Stimulated activated CD8-positive, alpha-beta memory T cell treated with anti-CD3 and anti-CD28 coated beads, Interleukin-7, amount 100 ng/mL, for 1 hour (primary cell): ENCODE measurements at places on chromosomes 7 and 10.
A peak's percentile ranks its signal among the peaks of the same experiment; 100 is the strongest.

GRCh38 chr7:149302222-149302621 is 40.2 kb downstream of the ZNF783 start:
- DNase-seq: no peak

GRCh38 chr10:122650331-122650730 is 49.3 kb downstream of the C10orf120 start:
- no peak for DNase-seq

DNA sequence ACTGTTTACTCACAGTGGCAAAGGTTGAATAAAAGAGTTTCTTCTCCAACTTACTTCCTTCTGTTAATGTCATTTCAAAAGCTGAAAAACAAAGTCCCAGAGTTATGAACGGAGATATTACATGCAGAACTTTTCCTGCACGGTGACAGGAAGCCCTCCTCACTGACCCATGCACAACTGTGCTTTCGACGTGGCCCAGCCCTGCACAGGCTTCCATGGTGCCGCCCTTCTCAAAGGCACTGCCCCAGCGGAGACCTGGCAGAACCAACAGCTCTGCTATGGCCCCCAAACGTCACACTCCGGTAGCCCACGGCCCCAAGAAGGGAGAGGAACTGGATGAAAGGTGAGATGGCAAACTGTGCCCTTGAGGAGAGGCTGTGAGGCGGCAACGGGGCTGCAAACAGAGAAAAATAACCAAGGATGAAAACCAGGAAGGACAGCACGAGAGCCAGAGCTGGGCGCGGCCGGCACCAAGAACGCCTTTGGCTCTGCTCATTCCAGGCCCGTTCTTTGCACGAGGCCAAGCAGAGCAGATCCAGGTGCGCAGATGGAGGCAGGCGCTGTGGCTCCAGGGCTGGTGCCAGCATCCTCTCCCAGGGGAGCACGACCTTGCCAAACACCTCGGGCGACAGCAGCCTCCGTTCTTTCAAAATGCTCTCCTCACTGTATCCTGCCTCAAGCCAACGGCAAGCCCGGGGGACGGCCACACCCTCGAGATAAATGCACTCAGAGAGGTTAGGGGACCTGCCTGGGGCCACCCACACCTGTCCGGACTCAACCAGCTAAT is 7.0 kb upstream of the FUOM start:
- DNase-seq: no peak

- DNase-seq: peak; percentile 20
Observed at GRCh38 chr10:100370714-100371481, 23.9 kb downstream of the SCD start.

DNA sequence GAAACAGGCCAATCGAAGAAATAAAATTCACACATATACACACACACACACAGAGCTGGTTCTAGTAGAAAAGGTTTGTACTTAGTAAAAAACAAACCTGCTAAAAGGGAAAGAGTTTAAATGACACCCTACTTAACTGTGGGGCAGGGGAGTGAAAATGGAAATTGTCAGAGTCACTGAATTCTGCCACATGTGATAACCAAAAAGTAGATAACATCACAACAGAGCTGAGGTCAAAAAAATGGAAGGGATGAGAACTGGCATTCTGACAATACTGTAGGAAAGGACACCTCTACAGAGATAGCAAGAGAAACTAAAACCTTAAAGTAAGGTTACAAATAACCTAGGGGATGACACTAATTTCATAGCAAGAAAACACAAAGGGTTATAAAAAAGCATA is 74.6 kb downstream of the CACUL1 start:
- no peak for DNase-seq

DNA sequence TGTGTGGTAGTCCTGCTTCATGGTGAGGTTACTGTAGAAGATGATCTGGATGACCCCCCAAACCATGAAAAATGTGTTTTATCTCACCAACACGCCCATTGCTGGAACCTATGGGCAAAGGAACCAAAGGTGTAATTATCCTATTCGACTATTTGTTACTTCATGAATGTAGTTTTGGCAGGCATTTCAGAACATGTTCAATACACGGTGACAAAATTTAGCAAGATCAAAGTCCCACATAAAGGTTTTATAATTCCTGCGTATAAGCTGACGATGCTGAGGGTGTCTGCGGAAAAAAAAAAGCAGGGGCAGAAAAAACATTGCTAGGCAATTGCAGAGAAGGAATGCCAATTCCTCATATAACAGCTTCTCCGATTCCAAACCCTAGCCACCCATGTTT is 13.3 kb downstream of the RAPGEF5 start:
- DNase-seq: no peak

- no peak for DNase-seq
Observed at GRCh38 chr7:37247861-37248260, 200.8 kb downstream of the ELMO1 start.

- DNase-seq: peak; percentile 45
Observed at GRCh38 chr10:88879534-88880281, at the start of gene STAMBPL1. STAMBPL1 (plus strand) TSS chr10:88880245; CDS start chr10:88901709, 21,464 bp downstream.

- no peak for DNase-seq
Observed at GRCh38 chr10:81219758-81220157, 655.2 kb upstream of the NRG3 start.

DNA sequence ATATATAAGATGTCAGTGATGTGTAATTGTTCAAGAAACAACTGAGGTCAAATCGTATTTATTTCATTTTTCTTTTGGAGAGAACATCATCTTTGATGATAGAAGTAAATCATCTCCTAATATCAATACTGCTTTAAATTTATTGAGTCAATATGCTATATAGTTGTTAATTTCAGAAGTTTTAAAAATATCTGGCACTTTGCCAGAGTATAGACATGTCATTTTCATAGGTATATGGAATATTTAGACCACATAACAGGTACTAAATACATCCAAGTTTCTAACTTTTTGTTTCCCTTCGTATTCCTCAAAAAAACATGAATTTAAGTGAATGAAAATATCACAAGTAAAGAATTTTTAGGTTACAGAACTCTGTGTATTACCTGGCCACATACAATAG is 577.8 kb downstream of the ARL4A start:
- no peak for DNase-seq

- DNase-seq: no peak
Observed at GRCh38 chr10:68508090-68508489, 19.2 kb downstream of the SLC25A16 start.

GRCh38 chr7:131015657-131015958 is 281.6 kb upstream of the KLF14 start:
- DNase-seq: no peak

DNA sequence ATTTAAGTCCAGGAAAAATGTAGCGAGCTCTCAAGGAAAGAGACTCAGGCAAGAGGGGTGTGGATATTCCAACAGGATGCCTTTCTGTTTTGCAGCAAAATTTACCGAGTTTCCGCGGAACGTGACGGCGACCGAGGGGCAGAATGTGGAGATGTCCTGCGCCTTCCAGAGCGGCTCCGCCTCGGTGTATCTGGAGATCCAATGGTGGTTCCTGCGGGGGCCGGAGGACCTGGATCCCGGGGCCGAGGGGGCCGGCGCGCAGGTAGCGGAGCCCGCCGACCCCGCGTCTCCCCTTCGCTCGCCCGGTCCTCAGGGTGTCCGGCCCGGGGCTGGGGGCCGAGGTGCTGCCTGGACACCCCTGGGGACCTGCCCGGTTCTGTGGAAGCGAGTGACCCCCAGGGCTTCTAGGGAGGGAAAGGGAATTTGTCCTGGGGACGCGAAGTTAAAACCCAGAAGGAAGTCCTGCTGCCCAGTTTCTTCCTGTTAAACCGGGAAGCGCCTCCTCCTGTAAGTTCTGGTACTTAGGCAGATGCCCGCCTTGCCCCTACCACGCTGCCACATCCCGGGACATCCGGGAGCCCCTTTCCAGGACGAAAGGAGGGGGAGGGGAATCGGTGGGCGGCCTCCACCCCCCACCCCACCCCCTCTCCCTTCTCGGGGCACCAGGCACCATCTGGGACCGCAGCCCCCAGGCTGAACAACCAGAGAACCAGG is 2.5 kb downstream of the VSTM2A start:
- DNase-seq: no peak

- no peak for DNase-seq
Observed at GRCh38 chr10:44890696-44891563, 20.2 kb upstream of the TMEM72 start.

- peak; percentile 21 for DNase-seq
Observed at GRCh38 chr10:73785721-73786511, 510 bp downstream of the ZSWIM8 start.

DNA sequence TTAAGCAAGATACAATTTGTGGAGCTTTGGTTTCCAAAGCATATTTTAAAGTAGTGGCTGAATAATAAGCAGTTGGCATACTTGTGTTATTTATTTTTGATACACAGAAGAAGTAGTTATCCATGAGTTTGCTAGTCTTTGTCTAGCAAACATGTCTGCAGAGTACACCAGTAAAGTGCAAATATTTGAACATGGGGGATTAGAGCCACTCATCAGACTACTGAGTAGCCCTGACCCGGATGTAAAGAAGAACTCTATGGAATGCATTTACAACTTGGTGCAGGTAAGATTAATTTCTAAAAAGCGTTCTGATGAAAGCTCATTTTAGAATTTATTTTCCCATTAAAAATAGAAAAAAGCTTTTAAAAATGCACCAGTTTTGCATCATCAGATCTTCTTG is 31.4 kb downstream of the ARMC3 start:
- DNase-seq: no peak

DNA sequence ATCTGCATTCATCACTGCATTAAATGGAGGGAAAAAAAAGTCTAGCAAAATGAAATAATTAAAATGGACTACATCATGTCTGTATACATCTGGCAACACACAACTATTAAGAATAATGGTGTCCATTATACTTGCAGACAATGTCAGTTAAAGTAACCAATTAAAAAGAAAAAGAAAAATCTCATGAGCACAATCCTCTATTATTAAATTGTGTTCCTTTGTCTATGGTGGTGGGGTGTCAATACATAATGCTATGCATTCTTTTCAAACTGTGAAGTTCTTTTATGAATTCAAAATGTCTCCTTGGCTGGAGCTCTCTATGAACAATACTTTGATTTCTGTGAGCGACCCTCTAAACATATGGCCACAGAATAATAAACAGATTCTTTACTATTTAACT is 63.5 kb downstream of the NRP1 start:
- DNase-seq: no peak

- peak; percentile 25 for DNase-seq
Observed at GRCh38 chr7:138875794-138876193, 77.8 kb upstream of the ATP6V0A4 start.

DNA sequence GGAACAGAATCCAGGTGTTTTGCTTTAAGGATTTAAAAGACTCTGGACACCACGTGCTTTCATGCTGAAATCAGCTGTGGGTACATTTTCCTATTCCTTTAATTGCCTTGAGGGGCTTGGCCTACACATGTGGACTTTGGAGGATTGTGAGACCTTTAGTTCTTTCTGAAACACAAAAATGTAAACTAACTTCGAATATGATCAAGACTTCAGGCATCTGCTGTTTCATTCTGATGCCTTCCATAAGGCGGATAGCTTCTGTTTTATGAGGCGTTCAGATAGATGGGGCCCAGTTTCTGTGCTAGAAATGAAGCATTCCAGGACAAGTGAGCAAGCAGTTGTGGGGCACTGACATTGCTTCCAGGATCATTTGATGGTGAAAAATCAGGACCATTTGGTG is 1.5 kb upstream of the NOBOX start:
- no peak for DNase-seq

GRCh38 chr7:157622408-157623205 is 285.8 kb downstream of the DNAJB6 start:
- DNase-seq: no peak

DNA sequence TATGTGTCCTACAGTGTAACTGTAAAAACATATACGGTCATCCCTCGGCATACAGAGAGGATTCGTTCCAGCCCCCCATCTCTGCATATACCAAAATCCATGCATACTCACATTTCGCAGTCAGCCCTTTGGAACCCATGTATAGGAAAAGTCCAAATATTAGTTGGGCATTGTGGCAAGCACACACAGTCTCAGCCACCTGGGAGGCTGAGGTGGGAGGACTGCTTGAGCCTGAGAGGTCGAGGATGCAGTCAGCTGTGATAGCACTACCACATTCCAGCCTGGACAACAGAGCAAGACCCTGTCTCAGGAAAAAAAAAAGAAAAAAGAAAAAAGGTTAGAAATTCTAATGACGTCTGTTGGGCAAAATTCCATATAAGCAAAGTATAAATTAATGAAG is 29.1 kb downstream of the MDH2 start:
- DNase-seq: no peak

- DNase-seq: no peak
Observed at GRCh38 chr7:111933609-111934008, 272.6 kb downstream of the DOCK4 start.

DNA sequence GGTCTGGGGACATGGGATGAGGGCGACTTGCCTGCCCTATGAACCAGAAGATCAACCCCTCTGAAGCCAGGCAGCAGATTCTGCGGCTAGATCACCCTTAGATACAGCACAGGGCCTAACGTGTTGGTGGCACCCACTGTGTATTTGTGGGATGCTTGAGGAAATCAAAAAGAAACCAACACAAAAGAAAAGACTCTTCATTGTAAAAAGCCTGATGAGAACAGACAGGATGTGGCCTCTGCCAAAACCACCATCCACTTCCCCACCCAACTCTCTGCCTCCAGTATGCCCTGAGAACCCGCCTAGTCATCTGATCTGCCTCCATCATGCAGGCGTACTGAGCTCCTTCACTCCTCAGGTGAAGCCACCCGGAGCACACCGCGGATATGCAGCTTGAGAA is 97.2 kb upstream of the INSYN2A start:
- peak; percentile 4 for DNase-seq

GRCh38 chr10:12921163-12921562 is 80.3 kb downstream of the CCDC3 start:
- DNase-seq: no peak

- no peak for DNase-seq
Observed at GRCh38 chr10:103202319-103202718, 9.2 kb upstream of the NT5C2 start.

DNA sequence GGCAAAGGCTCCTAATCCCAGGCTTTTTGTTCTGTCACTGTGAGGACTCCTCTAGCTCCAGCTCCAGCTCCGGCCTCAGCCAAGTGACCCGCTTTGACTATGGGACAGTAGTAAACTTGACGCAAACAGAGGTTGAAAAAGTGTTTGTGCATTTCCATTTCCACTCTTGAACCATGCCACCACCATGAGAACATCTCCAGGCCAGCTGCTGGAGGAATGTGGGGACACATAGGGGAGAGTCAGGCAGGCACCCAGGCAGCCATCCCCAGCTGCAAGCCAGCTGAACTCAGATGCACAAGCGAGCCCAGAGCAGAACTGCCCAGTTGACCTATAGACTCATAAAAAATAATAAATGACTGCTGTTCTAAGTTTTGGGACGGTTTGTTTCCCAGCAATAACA is 224.7 kb downstream of the GRID1 start:
- no peak for DNase-seq

GRCh38 chr7:81402227-81402626 is 367.6 kb downstream of the HGF start:
- DNase-seq: no peak

GRCh38 chr10:55183993-55184392 is 383.0 kb upstream of the PCDH15 start:
- DNase-seq: no peak

- DNase-seq: no peak
Observed at GRCh38 chr7:7772397-7772821, 54.0 kb upstream of the RPA3 start.

- DNase-seq: no peak
Observed at GRCh38 chr7:92729751-92730150, 106.6 kb downstream of the CDK6 start.

GRCh38 chr10:48614481-48615390 is 9.9 kb upstream of the ARHGAP22 start:
- DNase-seq: no peak

GRCh38 chr10:97025613-97026242 is 160.0 kb downstream of the SLIT1 start:
- DNase-seq: no peak
